ENCODE measurements at places on chromosomes 12 and 14. TPM values are rescaled to one million over a fixed set of nuclear protein-coding genes. Genes with fewer than 3 reads are reported as not detected.

GPN3 gene
- 11.5 TPM for total RNA-seq

IFNG gene
- total RNA-seq, result not detected

SDR9C7 gene
- total RNA-seq, result not detected

KLRD1 gene
- 0.50 TPM for total RNA-seq

CCDC184 gene
- total RNA-seq, result 2.2 TPM

KRT80 gene
- total RNA-seq, result 0.65 TPM

MON2 gene
- 54.2 TPM for total RNA-seq

FGF6 gene
- total RNA-seq, result not detected

IFI27L1 gene
- total RNA-seq, result 11.1 TPM

TAS2R8 gene
- total RNA-seq, result not detected

SBNO1 gene
- 33.0 TPM for total RNA-seq

MYO1A gene
- 0.53 TPM for total RNA-seq

ABHD12B gene
- not detected for total RNA-seq

PLCZ1 gene
- total RNA-seq, result not detected

SPX gene
- total RNA-seq, result 1.2 TPM

PRICKLE1 gene
- total RNA-seq, result 2.6 TPM

GPR84 gene
- 0.07 TPM for total RNA-seq

TRPV4 gene
- 1.4 TPM for total RNA-seq

SERPINA3 gene
- total RNA-seq, result 9.7 TPM

Data from smooth muscle cell of the pulmonary artery (primary cell).